ENCODE measurements at places on chromosomes 11 and 22. TPM values are rescaled to one million over a fixed set of nuclear protein-coding genes. Genes with fewer than 3 reads are reported as not detected.
A peak's percentile ranks its signal among the peaks of the same experiment; 100 is the strongest.

Gene RFPL1
- total RNA-seq: not detected

Gene USH1C
- not detected for total RNA-seq

GRCh38 chr11:128964463-128964930 lies 21.8 kb upstream of the TP53AIP1 start:
- DNase-seq: peak; percentile 81

GRCh38 chr11:34309965-34310364 lies 47.8 kb downstream of the ABTB2 start:
- no peak for DNase-seq

Gene NCAM1
- 1.2 TPM for total RNA-seq

GRCh38 chr22:47686594-47687345 lies 924.3 kb downstream of the TBC1D22A start:
- no peak for DNase-seq

GRCh38 chr11:110837603-110838002 lies 125.4 kb upstream of the ARHGAP20 start:
- DNase-seq: no peak

DNA sequence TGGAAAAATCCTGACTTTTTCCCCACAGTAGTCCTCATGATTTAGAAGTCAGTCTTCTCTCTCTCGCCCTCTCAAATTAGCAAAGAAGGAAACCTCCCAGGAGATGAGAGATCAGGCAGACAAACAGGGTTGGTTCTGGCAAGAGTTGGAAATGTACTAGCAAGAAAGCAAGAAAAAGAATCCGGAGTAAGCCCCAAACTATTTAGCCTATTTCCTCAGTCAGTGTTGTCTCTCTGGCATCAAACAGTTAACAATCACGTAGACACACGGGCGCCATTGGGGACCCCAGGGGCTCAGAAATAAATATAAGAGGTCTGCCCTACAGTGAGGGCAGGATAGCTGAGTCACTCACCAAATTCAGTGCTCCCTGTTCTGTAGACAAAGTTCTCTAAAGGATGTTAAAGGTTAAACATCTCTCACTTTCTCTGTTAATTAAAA lies 4.7 kb downstream of the C11orf52 start:
- peak; percentile 36 for DNase-seq

Gene PPME1
- total RNA-seq: 18.3 TPM

Gene MFRP
- not detected for total RNA-seq

GRCh38 chr11:46528445-46529094 lies 65.3 kb downstream of the AMBRA1 start:
- no peak for DNase-seq

Gene GP1BB
- 2.6 TPM for total RNA-seq

Gene LINC01488
- total RNA-seq: under 0.01 TPM

- no peak for DNase-seq
Measured at GRCh38 chr11:28582506-28582905, 474.3 kb downstream of the METTL15 start.

- no peak for DNase-seq
Measured at GRCh38 chr11:60942970-60943565, 8.9 kb downstream of the SLC15A3 start.

GRCh38 chr11:20980736-20981135 lies 311.4 kb downstream of the NELL1 start:
- DNase-seq: no peak

- no peak for DNase-seq
Measured at GRCh38 chr11:115362997-115363396, 141.2 kb downstream of the CADM1 start.

Gene GNB1L
- 4.4 TPM for total RNA-seq

DNA sequence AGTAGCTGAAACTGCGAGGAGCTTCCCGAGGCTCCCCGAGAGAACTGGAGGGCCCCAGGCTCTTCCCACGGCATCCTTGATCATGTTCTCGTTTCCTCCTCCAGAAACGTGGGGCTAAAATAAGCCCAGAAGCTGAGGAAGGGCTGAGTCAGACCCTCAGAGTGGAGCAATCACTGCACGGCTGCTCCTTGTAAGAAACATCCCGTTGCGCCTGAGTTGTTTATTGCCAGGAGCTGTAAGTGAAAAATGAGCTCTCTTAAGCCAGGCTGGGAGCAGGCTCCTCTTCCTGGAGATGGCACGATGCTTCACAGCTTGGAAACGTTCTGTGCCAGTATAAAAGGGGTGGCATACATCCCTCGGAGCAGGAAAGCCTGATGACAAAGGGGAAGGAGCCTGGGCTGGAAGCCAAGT lies 47.3 kb upstream of the SYN3 start:
- DNase-seq: no peak

Gene SLC15A3
- 4.6 TPM for total RNA-seq

Gene OR8G5
- not detected for total RNA-seq

- DNase-seq: no peak
Measured at GRCh38 chr11:30111786-30112185, 95.0 kb upstream of the KCNA4 start.

DNA sequence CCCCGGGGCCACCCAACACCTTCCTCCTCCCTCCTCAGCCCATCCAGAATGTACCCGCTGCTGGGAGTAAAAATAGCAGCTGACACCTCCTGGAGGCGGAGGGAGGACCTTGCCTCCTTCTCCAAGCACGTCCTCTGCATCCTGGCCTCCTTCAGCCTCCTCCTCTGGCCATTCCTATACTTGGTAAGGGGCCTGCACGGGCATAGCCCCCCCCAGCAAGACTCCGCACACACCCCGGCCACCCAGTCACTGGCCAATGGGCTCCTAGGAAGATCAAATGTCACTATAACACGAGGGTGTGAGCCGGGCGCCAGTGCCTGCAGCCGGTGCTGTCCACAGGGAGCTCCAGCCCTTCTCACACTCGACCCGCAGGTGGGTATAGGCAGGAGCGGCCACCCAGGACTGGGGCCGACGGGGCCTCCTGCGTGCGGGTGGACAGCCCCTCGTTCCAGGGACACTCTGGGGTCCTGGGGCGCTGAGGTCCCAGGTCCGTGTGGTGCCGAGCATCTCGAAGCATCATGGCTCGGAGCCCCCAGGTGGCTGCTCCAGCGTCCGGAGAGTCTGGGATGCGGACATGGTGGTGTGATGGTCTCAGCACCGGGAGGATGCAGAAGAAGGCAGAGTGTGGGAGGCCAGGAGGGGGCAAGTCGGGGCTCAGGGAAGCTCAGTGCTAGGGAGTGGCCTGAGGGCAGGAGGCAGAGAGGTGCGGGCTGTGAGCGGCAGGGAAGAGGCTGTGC lies at the start of gene TNNT3:
Gene TNNT3 (plus strand): TSS at position 313 of the 737 bp plus-strand sequence. CDS start 3,172 bp downstream, outside the sequence.
- no peak for DNase-seq

- no peak for DNase-seq
Measured at GRCh38 chr11:8777907-8778767, 95.5 kb downstream of the RPL27A start.

- DNase-seq: peak; percentile 67
Measured at GRCh38 chr11:116732271-116733042, 40.3 kb downstream of the BUD13 start.

GRCh38 chr11:35944503-35945136 lies 758 bp downstream of the LDLRAD3 start:
- DNase-seq: peak; percentile 25

Gene NXPE4
- total RNA-seq: not detected

DNA sequence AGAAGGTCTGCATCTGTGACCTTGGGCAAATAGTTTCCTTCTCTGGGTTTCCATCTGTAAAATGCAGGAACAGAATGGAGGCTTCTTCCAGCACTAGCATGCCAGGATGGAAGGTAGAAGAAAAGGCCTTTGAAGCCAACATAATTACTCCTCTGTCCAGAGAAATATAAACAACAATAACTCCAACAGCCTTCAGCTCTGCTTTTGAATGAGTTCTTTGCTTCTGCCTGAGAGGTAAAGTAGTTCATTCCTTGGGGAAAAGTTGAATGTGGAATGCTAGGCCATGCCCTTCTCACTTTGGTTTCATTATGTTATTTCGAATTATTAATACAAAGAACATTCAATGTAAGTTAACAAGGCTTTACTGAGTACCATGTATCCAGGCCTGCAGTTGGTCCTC lies 61.2 kb upstream of the BLID start:
- DNase-seq: no peak

DNA sequence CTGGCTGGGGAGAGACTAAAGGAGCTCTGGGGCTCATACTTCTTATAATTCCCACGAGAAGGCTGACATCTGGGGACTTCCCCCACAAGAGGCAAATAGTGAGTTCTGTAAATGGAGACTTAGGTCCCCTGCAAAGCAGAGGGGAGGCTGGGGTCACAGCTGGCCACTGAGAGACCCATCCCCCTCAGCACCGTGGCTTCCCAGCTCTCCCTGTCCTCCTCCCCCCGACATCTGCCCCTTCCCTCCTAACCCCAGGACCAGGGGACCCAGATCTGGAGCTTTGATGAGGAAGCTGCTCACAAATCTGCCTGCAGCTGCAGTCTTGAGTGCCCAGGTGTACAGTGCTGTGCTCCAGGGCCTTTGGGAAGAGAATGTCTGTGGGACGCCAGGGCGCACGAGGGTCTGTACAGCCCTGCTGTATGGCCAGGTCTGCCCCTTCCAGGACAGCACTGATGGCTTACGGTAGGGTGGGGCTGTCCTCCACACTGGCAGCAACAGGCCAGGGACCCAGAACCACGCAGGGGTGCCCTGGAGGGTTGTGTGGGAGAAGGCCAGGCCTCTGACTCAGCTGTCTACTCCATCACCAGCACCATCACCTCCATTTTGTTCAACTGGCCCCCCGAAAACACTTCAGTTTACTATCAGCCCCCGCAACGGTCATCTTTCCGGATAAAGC lies 1.1 kb downstream of the RGL4 start:
- no peak for DNase-seq

DNA sequence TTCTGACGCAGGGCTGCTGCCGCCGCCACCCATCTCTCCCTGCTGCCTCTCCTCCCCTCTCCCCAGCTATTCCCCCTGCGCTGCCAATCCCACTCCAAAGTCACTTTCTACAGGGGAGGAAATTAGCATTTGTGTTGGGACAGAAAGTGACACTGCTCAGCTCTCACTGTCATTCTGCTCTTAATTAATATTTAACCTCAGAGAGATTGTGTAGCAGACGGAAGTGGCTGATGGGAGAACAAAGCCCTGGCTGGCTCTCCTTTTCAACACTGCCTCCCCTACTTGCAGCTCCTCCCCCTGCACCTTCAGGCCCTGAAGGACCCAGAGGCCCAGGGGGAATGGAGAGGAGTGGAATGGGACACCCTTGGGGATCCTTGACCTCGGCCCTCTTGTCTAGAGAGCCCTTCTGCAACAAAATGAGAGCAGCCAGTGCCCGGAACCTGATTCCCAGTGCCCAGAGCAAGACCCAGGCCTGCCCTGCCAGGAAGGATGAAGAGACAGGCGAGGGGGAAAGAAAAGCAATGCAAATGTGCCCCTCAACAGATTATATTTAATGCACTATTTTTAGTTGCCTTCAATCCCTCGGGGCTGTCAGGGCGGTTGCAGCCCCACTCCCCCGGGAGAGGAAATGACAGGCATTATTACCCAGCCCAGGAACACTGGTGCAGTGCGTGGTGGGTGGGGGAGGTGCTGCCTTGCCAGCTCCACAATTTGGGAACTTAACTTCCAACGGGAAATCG lies 14.6 kb upstream of the NRGN start:
- DNase-seq: peak; percentile 23

DNA sequence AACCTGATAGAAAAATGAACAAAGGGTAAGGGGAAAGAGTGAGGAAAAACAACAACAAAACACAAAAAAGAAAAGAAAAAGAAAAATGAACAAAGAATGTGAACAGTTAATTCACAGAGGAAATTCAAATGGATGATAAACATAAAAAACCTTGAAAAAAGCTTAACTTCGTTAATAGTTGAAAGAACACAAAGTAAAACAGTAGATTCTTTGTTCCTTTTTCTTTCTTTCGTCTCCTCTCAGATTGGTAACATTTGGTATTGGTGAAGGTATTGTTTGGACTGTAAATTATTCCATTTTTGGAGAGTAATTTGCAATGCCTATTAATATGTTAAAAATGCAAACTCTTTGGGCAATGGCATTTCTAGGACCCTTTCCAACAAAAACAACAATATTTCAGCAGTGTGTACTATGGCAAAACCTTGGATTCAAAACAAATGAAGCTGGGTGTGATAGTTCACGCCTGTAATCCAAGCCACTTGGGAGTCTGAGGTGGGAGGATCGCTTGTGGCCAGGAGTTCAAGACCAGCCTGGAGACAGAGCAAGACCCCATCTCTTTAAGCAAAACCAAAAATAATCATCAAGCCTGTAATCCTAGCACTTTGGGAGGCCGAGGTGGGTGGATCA lies 3.3 kb upstream of the BACE1 start:
- peak; percentile 87 for DNase-seq

Gene HEPN1
- total RNA-seq: 0.20 TPM

- DNase-seq: no peak
Measured at GRCh38 chr22:43171019-43171491, 15.9 kb downstream of the TTLL12 start.

- DNase-seq: peak; percentile 84
Measured at GRCh38 chr11:66510271-66510989, at the start of gene BBS1. Gene BBS1, plus strand, starts transcription at chr11:66510635. Its CDS starts 25 bp downstream, at chr11:66510660.

DNA sequence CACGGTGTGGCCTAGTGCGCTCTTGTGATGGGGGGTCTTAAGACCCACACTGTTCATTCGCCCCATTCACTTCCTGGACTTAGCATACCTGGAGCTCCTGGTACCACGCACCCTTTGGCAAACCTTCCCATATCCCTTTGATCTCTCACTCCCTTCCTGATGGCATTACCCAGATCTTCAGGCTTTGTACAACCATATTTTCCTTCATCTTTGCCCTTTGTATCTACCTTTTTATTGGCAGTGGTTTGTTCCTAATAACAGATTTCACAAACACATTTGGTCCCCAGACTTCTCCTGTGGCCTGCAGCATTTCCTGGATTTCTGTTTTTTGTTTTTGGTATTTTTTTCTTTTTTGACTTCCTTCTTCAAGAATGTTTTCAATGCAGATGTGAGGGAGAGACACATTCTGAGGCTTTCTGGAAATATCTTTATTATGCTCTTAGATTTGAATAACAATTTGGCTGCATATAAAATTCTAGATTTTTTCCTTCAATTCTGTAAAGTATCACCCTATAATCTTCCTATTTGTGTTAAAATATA lies 16.1 kb upstream of the IFITM3 start:
- no peak for DNase-seq

GRCh38 chr11:71194710-71195109 lies 57.7 kb downstream of the SHANK2 start:
- no peak for DNase-seq

Gene MS4A3
- total RNA-seq: not detected

Gene IFITM1
- 0.20 TPM for total RNA-seq

GRCh38 chr11:14144934-14145333 lies 182.4 kb downstream of the SPON1 start:
- no peak for DNase-seq

Gene MEI1
- 0.40 TPM for total RNA-seq

GRCh38 chr11:15830741-15831428 lies 525.5 kb downstream of the SOX6 start:
- DNase-seq: peak; percentile 51

GRCh38 chr11:87352759-87353707 lies 315.3 kb downstream of the TMEM135 start:
- DNase-seq: peak; percentile 84

DNA sequence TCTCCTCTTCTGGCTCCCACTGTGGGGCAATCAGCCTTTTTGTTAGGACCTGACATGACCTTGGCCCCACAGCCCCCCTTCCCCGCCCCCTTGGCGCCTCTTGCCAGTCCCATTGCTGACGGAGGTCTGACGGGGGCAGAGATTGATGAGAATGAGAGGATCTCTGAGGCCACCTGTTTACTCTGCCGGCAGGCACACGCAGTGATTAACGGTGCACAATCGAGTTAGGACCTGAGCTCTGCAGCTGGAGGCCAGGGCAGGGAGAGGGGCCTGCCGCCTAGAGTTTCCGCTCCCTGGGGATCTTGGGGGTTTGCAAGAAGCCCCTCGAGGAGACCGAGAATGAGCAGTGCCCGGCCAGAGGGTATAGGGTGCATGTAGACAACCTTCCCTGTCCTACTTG lies 6.8 kb upstream of the CHRM1 start:
- DNase-seq: no peak

Gene CAVIN3
- total RNA-seq: 201 TPM

Gene ISX
- not detected for total RNA-seq

Measured in lung microvascular endothelial cell (primary cell).